ENCODE measurements at places on chromosomes 7 and 10.

DNA sequence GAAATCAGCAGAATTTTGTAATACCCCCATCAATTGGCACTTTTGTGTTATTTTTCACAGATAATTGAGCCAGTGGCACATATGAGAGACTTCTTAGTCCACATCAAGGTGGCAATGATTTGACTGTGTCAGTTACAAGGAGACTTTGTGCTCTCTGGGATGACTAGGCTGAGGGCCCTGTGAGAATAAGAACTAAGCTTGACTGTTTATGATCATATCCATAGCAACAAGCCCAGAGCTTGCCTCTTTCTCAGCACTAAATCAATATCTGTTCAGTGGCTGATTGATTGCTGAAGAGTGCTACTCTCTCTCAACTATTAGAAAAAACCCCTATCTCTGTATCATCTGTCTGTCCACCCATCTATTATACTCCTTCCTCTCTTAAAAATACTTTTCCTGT is 185.3 kb upstream of the PLPP4 start:
- DNase-seq = no peak

DNA sequence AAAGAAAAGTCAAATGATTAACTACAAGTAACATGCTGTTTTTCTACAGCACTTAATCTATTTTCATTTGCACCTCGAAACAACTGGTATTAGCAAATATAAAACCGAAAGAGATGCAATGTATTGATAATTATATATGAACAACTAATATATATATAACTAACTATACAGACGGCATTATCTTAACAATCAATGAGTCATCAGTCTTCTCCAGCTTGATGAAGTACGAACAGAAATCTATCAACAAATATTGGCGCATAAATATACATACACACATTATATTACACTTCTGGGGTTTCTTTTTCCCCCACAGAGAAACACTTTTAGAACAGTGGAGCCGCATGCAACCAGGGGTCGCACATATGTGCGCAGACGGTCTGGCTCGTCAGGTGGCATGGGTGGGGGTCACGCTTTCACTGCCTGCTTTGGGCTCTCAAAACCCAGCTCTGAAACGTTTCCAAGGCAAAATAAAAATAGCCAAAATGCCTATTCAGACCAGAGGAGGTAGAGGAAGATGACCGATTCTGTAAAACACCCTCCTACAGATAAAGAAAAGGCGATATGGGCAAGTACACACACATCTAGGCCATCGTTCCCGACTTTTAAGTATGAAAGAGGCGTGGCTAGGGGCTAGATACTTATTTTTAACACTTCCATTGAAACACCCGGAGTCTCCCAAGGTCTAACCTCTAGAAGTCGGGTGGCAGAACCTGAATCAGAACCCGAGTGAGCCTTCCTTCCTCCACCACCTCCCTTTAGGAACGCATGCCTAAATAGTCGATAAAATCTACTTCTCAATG is 1.7 kb downstream of the ARHGAP12 start:
- DNase-seq = no peak

DNA sequence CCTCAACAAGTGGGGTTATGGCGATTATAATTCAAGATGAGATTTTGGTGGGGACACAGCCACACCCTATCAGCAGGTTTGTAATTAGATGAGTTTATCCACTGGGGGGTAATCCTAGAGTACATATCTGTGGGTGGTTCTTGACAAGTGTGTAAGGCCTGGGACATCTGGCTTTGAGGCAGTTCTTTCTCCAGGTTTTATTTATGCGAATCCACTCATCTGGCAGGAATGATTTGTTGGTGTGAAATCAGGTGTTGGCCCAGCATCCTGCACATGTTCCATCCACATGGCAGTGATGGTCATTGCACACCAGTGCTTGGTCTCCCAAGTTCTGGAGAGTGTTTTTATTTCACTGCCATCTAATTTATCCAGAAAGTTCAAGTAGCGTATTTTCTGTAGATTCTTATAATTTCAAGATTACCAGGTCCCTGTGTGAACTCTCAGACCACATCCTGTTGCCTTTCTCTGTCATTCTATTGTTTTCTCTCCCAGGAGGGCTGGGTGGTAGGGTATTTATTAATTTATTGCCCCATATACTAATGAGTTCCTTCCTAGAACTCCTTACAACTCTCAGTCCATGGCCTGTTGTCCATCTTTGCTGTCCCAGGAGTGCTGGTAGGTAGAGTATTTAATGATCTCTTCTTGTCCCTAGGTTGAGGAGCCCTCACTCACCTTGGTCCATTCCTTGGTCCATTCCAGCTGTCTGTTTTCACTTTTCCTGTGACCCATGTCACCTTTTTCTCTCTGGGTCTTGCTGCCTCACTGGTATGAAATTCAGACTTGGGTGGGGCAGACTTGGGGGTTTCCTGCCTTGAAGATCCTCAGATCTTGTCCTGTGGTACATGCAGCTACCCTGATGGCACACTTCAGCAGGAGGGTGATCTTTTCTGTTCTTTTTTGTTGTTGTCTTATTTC is 10.4 kb downstream of the RALA start:
- DNase-seq = no peak

GRCh38 chr7:111067251-111067650 is 23.7 kb upstream of the LRRN3 start:
- no peak for DNase-seq

Measured in GM23338 (cell line).